Activated naive CD8-positive, alpha-beta T cell treated with anti-CD3 and anti-CD28 coated beads, Interleukin-2, amount 50 U/mL, for 16 hours (primary cell): ENCODE measurements at places on chromosomes 12 and 14.
A peak's percentile ranks its signal among the peaks of the same experiment; 100 is the strongest.

DNA sequence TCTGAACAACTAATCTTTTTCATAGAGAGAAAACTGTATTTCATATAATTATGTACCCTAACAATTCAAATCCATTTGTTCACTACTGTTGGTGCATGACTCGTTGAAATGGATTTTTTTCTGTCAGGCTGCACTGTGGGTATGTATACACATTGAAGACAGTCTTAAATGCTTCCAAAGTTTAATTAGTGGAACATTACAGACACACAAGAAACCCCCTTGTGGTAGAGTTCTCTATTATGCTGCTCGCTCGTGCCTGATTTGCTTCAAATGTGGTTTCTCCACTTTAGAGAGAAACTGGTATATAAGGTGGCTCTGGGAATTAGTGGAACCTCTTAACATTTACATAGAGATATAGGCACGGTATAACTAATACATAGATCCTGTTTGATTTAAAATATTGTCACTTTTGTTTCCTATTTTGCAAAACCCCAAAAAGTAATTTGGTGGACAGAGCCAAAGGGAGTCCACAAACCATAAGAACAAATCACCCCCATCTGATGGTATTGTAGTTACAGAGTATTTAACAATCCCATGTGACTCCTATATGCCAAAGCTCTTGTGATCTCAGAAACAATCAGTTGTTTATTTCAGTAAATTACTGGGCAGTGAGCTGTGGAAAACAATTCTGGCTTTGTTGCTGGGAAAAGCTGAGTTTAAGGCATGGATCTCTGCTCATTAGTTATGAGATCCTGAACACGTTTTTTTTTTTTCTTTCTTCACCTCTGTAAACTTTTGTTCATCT lies 159.5 kb downstream of the BRMS1L start:
- DNase-seq: no peak

DNA sequence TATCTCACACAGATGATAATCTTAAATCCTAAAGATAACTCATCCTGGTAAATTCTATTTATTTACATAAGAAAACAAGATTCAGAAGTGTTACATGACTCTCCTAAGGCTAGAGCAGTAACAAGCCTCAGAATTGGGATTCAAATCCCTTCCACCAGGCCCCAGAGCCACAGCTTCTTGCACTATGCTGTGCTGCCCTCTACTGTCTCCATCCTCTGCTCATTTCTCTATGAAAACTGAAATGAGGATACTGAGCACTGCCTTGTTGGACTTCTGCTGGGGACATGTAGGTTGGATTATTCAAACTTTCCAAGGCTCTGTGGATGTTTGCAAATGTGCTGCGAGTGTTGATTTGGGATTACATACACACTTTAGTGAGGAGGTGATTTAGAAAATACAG lies 23.5 kb upstream of the C12orf50 start:
- no peak for DNase-seq

- DNase-seq: no peak
Observed at GRCh38 chr12:80643961-80644360, 63.5 kb upstream of the MYF6 start.

GRCh38 chr12:89286501-89286900 lies 65.8 kb downstream of the DUSP6 start:
- DNase-seq: no peak

GRCh38 chr14:38079268-38079667 lies 128.4 kb upstream of the SSTR1 start:
- DNase-seq: no peak

GRCh38 chr12:27515671-27516070 lies 8.3 kb upstream of the PPFIBP1 start:
- no peak for DNase-seq

GRCh38 chr12:102067574-102068258 lies 5.9 kb upstream of the WASHC3 start:
- DNase-seq: no peak

- no peak for DNase-seq
Observed at GRCh38 chr14:65320661-65321308, 91.7 kb upstream of the FUT8 start.

DNA sequence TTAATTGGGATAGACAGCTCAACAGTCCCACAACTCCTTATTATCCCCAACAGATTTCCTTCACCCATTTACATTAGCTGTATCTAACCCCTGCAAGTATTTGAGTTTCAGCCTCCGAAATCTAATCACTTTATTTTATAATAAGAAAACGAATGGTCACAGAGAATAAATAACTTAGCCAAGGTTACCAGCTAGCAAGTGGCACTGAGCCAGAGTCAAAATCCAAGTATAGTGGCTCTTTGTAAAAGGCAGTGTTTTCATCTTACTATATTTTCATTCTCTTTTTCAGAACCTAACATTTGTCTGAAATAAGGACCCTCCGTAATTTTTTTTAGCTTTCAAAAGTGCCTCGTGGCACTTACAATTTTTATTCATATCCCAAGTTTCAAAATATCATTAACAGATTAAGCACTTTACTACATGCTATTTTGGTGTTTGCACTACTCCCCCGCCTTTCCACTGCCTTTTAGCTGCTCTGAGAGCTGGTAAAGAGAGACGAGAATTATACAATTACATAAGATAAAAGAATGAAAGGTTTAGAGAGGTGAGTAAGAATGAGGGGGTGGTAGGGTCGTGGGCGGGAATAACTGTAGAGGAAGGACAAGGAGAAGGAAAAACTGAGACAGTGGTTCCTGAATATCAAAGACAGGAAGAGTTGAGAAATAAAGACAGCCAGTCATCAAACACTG lies 3.7 kb upstream of the USP15 start:
- peak; percentile 52 for DNase-seq

DNA sequence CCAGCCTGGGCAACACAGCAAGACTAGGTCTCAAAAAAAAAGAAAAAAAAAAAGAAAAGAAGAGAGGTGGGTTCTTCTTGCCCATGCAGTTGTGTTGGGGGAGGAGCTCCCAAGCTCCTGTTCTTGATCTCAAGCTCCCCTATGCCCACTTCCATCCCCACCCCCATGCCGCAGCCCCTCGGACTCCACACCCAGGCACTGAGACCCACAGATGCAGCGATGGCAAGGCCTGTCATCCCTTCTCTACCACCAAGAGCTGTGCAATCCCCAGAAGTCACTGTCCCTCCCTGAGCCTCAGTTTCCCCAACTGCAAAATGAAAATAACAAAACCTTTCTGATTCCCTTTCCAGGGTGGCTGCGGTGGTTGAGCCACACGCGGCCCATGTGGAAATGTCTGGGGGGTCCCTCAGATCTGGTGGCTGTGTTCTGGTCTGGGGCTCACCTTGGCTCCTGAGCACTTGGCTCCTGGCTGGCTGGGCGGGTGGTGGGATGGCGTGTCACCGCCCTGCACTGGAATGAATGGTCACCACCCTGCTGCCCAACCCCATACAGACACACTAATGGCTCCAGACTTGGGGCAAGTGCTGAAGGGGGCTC lies 22.6 kb upstream of the KIF26A start:
- no peak for DNase-seq

- no peak for DNase-seq
Observed at GRCh38 chr12:91785655-91786498, 359.8 kb downstream of the BTG1 start.

- no peak for DNase-seq
Observed at GRCh38 chr12:84463741-84464495, 448.7 kb downstream of the SLC6A15 start.

DNA sequence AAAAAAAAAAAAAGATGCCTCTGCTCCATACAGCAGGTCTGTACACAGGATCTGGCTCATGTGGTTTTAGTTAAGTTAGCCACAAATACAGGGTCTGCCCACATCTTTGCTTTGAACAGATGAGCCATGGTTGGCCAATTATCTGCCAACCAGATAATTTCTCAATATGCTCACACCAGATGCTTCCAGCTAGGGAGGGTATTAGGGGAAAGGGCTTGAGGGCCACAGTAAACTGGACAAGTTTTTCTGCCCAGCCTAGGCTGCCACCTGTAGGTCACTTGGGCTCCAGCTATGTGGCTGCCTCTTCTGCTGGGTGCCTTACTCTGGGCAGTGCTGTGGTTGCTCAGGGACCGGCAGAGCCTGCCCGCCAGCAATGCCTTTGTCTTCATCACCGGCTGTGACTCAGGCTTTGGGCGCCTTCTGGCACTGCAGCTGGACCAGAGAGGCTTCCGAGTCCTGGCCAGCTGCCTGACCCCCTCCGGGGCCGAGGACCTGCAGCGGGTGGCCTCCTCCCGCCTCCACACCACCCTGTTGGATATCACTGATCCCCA lies 776 bp downstream of the RDH5 start:
- DNase-seq: no peak

DNA sequence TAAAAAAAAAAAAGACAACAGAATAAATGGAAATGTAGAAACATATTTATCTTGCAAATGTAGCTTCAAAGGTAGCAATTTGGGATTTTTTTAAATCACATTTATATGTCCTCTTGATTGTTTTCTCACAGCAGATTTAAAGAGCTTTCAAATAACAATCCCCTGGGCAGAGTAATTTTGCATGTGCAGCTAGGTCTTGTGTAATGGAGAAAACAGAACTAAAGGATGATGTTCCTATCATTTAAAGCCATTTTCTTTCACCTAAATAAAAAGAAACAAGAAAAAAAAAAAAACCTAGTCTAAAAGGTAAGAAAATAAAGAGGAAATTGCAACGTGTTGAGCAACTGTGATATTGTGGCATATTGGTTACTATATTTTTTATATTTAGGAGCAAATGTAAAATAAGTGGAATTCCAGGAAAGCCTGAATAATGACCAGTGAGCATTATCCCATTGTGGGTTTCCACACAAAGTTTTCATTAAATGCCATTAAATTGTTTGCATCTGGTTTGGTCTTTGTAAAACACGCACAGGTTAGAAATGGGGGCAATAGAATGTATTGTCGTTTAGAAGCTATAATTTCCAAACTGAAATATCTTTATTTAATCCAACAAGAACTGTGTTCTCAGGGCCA lies 215.6 kb downstream of the SLC6A15 start:
- no peak for DNase-seq

DNA sequence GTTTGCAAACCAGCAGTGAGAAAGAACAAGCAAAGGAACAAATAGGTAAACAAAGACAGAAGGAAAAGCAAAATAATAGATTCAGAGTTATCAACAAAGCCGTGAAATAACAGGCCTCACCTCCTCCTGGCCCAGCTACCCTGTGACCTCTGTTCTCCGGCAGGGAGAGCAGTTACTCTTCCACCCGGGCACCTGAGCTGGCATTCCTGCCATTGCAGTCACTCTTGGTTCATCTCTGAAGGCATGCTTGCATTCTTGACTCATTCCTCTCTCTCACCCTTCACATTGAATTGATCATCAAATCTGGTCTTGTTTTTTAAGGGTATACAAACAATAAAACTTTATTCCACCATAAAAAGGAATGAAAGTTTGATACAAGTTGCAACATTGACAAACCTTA lies 95.1 kb downstream of the TTC8 start:
- DNase-seq: no peak

DNA sequence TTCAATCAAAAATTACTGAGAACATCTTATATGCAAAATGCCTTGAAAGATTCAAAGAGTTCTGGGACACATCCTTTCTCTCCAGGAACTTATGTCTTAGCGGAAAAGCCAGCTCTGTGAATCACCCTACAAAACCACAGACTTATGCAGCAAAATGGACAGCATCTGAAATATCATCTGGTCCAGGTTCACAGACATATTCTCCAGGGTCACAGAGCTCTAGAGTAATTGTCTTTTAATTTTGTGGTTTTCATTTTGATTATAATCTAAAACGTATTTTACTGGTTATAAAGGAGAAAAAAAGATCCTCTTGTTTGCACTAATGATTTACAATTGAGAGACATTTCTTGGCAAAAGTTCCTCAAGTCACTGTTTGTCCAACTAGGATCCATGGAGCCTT lies 246.2 kb downstream of the MSRB3 start:
- no peak for DNase-seq

- DNase-seq: no peak
Observed at GRCh38 chr12:43063650-43064049, 474.1 kb upstream of the PRICKLE1 start.

DNA sequence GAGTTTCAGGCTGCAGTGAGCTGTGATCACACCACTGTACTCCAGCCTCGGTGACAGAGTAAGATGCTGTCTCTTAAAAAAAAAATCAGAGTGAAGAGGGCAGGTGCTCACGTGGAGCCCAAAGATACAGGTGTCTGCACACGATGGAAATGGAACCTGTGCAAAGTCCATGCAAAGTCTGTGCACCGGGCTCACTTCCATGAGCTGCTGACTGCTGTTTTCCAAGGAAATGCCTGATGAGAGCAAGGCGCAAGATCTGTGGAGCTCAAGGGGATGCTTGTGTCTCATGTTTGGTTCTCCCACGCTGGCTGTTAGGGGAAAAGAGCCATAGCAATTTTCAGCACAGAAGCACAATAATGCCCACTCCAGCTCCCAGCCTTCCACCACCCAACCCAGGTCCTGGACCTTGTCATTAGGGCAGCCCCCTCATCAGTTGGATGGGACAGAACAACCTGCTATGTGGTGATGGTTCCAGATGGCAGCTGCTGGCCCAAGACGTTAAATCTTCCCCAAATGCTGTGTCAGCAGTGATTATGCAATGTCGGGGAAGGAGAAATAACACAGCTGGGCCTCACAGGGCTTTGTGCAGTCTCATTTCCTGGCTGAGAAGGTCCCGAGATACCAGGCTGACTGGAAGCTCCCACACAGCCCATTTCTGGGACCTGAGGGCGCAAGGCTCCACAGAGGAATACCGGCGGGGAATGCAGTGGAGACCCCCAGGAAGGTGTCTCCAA lies 27.9 kb upstream of the DICER1 start:
- no peak for DNase-seq

GRCh38 chr12:98916106-98916505 lies 271.0 kb downstream of the APAF1 start:
- DNase-seq: no peak

GRCh38 chr14:21078287-21078686 lies 8.2 kb downstream of the ARHGEF40 start:
- no peak for DNase-seq

- no peak for DNase-seq
Observed at GRCh38 chr12:60052483-60052882, 456.7 kb downstream of the SLC16A7 start.

DNA sequence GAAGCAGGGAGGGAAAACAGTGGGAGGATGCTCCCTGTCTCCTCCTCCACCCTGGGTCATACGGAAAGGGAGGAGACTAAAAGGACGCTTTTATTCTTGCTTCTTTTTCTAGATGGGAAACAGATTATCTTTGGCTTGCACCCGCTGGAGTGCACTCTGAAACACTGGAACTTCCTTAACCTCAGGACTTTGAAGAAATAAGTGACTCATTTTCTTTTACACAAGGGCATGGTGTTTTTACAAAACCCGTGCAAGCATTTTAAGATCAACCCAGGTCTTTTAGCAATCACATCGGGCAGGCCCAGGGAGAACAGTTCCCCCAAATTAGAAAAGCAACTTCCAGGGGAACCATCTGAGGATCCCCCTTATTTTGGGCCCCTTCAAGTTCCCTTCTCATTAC lies 80.9 kb upstream of the TSPAN11 start:
- no peak for DNase-seq

DNA sequence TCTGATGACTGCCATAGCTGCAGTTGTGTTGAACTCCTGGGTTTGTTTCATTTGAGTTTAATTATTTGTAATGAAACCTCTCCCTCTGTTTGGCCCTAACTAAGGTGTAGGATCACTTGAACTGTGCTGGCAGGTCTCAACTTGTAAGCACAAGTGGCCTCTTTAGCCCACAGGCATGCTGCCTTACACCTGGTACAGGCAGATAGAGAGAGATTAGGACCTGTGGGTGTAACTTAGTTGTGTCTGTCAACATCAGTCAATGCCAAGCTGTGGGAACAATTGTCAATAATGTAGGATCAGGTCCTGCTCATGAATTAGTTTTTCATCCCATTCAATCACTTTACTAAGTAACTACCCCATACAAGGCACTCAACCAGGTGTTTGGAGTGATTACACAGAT lies 263.0 kb upstream of the G2E3 start:
- no peak for DNase-seq
